CD4-positive, alpha-beta T cell treated with Interleukin-17A for 1 hour (primary cell): ENCODE measurements at places on chromosomes 1 and 21.

DNA sequence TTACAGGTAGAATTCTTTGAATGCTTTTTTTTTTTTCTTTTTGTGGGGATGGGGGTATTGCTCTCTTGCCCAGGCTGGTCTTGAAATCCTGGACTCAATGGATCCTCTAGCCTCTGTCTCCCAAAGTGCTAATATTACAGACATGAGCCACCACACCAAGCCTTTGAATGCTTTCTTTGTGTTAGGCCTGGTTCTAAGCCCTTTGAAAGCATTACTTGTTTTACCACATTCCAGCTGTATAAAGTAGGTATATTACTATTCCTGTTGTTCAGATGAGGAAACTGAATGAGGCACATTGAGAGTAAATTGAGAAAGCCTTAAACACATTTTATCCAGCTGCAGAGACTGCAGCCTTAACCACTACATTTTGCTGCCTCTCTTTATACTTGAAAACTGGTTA lies 841.8 kb upstream of the ADGRL4 start:
- no peak for DNase-seq

- DNase-seq, result no peak
Measured at GRCh38 chr1:91699339-91699974, 186.5 kb downstream of the TGFBR3 start.

- DNase-seq, result no peak
Measured at GRCh38 chr1:54292002-54292911, 92.3 kb downstream of the MRPL37 start.

GRCh38 chr1:110667776-110668175 lies 7.0 kb downstream of the KCNA3 start:
- DNase-seq, result peak; percentile 63

GRCh38 chr1:78054559-78054958 lies 8.8 kb downstream of the GIPC2 start:
- DNase-seq, result no peak

DNA sequence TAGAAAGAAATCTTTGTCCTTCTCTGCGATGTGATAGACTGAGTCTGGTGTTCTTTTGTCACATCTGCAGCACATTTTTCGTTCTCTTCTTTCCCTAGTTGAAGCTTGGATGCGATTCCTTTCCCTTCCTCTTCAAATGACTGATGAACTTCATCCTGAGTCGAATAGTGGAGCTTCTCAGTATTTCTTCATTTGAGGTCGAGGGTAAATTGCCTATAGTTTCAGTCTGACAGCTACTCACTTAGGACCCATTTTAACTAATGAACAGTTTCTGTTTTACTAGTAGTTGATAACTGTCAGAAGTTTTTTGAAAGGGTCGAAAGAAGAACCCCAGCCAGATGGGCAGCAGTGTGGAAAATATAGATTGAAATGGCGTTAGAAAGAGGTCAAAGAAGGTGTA lies 4.7 kb upstream of the REG4 start:
- no peak for DNase-seq

DNA sequence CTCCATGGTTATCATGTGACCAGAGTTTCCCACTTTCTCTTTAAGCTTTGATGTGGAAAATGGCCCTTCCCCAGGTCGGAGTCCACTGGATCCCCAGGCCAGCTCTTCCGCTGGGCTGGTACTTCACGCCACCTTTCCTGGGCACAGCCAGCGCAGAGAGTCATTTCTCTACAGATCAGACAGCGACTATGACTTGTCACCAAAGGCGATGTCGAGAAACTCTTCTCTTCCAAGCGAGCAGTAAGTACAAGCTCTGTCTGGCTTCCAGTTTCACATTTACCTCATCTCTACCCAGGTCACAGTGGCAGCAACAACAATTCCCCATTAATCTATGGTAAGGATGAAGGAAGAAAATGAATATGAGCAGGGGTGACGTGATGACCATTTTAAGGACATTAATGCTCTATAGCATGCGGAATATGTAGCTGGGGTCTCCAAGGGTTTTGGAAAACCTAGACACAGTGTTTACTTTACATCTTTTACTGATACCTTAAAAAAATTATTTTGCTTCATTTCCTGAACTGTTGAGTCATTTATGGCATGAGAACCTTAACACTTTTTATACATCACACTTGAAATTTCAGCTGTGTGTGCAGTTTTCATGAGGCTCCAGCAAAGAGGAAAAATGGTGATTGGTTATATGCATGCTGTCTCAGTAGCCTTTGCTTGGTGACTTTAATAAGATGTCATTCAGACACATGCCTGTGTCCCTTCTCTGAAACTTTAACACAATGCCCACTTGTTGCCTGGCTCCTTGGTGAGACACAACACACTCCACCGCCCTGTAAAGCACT lies 286.3 kb upstream of the SGIP1 start:
- DNase-seq, result peak; percentile 35

GRCh38 chr1:1014799-1015681 lies 1.7 kb downstream of the ISG15 start:
- DNase-seq, result no peak

DNA sequence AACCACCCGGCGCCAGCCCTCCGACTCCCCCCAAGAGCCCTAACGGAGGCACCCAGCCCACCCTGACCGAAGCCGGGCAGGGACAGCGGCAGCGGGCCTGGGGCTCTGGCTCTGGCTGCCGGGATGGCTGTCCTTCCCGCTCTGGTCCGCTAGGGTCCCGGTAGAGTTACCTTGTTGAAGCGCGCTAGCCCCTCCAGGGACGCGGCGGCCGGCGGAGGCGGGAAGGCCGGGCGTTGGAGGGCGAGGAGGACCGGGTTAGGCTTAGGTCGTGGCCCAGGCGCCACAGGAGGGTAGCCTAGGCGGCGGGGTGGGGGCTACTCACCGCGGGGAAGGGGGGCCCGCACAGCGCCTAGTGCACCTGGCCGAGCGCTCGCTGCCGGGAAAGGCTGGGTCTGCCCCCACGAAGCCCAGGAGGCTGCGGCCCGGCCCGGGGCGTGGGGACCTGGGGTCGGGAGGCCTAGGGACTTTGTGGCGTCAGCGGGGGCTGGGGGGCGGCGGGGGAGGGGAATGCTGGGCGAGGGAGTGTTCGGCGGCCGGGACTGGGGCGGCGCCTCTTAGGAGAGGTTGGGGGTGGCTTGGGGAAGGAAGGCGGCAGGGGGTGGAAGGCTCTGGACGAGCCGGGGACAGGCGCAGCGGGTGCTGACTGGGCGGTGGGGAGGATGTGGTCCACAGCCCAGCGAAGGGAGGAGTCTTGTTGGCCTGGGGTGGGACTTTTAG lies at the start of gene TRIM17:
Gene TRIM17, minus strand, starts transcription at position 645 of the 717 bp plus-strand sequence. CDS start 1,789 bp downstream, outside the sequence.
- DNase-seq, result peak; percentile 38

- DNase-seq, result no peak
Measured at GRCh38 chr1:218742467-218743262, 397.5 kb downstream of the TGFB2 start.

DNA sequence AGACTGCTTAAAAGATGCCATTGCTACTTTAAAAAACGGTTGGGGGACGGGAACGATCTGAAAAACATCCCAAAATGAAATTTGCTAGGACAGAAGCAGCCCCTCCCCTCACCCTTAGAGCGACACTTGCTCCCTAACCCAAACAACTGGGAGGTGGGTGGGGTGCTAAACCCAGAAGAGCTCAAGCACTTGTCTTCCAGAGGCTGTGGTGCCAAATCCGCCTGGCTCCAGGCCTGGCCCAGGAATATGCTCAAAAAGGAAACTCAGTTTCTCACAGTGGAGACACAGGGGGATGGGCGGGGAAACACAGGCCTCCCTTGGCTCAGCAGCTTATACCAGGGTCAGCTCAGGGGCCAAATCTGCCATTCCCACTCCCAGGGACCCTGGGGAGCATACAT lies 644 bp upstream of the PBXIP1 start:
- no peak for DNase-seq

- DNase-seq, result no peak
Measured at GRCh38 chr1:15452216-15452615, 4.3 kb upstream of the CELA2A start.

GRCh38 chr1:94864821-94865220 lies 44.7 kb downstream of the SLC44A3 start:
- DNase-seq, result no peak

- no peak for DNase-seq
Measured at GRCh38 chr1:7002728-7003127, 217.5 kb downstream of the CAMTA1 start.

GRCh38 chr1:26723013-26723991 lies 27.5 kb downstream of the ARID1A start:
- DNase-seq, result peak; percentile 59

GRCh38 chr1:77468257-77468948 lies 186.6 kb downstream of the AK5 start:
- no peak for DNase-seq

DNA sequence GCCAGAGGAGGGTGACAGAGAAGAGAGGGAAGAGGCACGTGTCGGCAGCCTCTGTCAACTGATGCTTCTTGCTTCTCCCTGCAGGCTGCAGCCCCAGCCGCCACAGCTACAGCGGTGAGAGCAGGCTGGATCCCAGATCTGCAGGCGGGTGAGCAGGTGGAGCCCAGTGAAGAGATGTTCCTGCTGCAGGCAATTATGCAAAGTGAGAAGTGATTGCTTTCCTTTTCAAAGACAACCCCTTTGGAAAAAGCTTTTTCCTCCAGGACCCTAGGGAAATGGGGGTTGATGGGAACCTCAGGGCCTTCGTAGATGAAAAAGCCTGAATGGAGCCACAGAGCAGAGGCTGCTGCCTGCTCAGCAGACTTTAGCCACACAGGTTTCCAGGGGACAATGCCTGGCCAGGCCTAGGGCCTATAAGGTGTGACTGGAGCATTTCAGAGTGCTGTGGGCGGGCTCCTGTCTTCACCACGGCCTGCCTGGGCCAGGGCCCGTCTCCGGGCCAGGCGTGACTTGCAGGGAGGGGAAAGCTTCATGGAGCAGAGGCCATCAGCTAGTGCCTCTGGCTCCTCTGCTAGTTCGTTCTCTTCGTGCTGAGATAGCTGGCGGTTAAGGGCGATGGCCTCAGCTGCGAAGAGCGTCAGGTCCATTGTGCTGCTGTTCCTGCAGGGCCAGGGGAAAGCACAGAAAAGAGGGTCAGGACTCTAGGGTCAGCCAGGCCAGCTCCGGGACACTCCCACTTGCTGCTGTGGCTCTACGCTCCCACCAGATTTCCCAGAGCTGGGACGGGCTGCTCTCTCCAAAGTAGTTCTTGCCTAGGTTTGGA lies 6.9 kb upstream of the KNCN start:
- no peak for DNase-seq

- no peak for DNase-seq
Measured at GRCh38 chr1:24202987-24203386, 15.9 kb upstream of the IFNLR1 start.

DNA sequence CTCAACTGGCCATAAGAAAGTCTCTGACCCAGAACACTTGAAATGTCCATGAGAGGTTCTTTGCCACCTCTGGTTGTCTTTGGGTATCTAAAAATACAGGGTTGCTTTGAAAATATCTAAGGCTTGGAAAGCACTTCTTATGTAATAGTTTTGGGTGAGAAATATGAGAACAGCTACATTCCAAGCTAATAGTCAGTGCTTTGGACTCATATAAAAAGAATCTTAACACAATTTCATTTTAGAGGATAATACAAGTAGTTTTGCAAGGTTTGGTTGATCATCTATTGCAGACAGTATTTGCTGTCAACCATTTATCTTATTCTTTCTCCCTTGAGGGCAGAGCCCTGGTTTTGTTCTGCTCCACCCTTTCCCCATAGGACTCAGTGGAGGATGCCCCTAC lies 207.5 kb downstream of the KCNK2 start:
- no peak for DNase-seq

GRCh38 chr1:91897016-91897415 lies 11.1 kb upstream of the TGFBR3 start:
- DNase-seq, result no peak

DNA sequence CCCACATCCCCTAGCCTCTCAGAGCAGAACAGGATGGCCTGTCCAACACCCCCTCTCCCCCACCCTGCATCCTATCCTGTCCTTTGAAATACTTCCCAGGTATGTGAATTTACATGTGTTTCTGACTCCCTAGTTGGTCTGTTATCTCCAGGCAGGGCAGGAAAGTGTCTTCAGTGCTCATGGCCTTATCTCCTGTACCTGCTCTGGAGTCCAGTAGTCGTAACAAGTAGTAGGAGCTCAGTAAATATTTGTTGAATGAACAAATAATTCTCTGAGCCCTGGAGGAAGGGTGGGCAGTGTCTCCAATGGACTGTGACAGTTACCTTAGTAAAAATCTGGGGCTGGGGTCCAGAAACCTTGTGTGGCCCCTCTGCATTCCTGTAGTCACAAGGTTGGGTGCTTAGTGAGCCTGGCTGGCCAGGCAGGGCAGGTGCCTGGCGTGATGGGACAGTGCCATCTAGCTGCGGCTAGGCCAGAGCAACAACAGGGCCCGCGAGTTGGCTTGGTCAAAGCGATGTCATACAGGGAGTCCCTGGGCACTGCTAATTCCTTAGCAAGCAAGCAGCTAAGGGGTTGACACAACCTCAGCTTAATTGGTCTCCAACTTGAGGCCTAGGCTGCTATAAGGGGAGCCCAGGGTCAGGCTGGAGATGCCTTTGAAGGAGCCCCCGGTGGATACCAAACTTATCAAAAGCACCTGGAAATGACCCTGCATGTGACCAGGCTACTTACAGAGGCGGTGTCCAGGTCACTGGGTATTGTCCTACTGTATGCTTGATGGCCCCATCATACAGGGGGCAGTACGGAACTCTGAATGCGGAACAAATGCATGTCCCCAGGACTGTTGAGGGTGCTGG lies 89.0 kb upstream of the PPM1J start:
- peak; percentile 39 for DNase-seq

- no peak for DNase-seq
Measured at GRCh38 chr1:151881479-151881878, 27.8 kb downstream of the THEM4 start.

- no peak for DNase-seq
Measured at GRCh38 chr1:17933971-17934370, 173.6 kb upstream of the IGSF21 start.

DNA sequence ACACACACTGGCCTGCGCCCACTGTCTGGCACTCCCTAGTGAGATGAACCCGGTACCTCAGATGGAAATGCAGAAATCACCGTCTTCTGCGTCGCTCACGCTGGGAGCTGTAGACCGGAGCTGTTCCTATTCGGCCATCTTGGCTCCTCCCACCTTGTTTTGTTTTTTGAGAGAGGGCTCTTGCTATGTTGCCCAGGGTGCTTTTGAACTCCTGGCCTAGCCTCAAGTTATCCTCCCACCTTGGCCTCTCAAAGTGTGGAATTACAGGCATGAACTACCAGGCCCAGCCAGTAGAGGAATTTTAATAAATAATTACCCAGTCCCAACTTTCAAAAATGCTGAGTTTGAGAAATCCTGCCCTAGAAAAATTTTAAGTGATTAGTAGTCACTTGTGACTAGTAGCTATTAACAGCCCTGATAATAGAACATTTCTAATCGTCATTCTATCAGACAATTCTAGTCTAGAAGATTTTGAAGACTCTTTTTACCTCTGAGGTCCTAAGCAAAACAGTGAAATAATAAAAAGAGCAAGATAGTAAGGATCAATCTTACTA lies 30.9 kb upstream of the SLC35D1 start:
- no peak for DNase-seq

- no peak for DNase-seq
Measured at GRCh38 chr1:156162430-156163037, 9.1 kb downstream of the SEMA4A start.

DNA sequence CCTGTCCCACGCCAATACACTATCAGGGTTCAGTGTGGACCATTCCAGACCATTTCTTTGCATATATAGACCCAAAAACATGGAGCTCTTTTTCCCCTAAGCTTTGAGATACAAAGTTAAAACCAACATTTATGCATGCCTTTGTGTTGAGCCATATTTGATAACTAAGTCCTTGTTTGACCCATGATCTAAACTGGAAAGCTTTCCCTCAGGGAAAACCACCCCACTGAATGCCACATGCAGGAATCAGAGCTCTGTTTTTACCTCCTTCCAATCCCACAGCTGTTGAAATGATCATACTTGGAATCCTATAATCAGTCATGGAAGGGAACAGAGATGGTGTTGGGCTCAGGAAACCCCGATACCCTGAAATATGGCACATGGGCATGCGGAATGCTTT lies 14.8 kb upstream of the SLC45A1 start:
- no peak for DNase-seq
